Cortex of kidney (tissue), 1 donor: ENCODE measurements at places on chromosomes 13 and 19.

- no peak for DNase-seq
Measured at GRCh38 chr13:62331384-62331783, 915.7 kb upstream of the PCDH20 start.

DNA sequence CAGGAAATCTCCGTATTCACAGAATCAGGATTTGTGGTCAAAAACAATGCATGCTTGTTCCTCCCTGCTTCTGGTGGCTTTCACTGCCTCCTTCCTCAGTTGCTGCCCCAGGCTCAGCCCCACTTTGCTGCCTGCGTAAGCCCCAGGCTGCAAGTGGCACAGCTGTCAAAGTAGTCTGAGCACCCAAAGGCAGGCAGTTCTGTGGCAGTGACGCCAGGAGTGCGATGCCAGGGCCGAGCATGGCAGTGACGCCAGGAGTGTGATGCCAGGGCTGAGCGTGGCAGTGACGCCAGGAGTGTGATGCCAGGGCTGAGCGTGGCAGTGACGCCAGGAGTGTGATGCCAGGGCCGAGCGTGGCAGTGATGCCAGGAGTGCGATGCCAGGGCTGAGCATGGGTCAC, 77.3 kb upstream of the GPR183 start:
- no peak for DNase-seq

GRCh38 chr19:42465827-42466280, 23.1 kb upstream of the CXCL17 start:
- DNase-seq = no peak

GRCh38 chr19:40539070-40539469, 37.6 kb upstream of the SHKBP1 start:
- DNase-seq = no peak

- no peak for DNase-seq
Measured at GRCh38 chr13:33125821-33126570, 109.8 kb downstream of the KL start.

DNA sequence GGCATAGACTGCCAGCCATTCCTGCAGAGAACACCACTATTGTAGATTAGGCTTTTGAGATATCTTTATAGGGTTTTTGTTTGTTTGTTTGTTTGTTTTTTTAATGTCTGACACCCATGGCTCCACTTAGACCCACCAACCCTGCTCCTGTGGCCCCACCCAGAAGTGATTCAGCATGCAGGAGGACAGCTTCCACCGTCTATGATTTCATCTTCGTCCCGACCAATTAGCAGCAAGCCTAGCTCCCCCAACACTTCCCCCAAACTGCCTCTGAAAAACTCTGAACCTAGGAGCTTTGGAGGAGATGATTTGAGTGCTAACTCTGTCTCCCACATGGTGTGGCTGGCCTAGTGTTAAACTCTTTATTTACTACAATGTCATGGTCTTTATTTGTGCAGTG, 108.3 kb upstream of the RXFP2 start:
- no peak for DNase-seq
